Neural progenitor cell (in vitro differentiated cells): ENCODE measurements at places on chromosomes 12 and 14.

DNA sequence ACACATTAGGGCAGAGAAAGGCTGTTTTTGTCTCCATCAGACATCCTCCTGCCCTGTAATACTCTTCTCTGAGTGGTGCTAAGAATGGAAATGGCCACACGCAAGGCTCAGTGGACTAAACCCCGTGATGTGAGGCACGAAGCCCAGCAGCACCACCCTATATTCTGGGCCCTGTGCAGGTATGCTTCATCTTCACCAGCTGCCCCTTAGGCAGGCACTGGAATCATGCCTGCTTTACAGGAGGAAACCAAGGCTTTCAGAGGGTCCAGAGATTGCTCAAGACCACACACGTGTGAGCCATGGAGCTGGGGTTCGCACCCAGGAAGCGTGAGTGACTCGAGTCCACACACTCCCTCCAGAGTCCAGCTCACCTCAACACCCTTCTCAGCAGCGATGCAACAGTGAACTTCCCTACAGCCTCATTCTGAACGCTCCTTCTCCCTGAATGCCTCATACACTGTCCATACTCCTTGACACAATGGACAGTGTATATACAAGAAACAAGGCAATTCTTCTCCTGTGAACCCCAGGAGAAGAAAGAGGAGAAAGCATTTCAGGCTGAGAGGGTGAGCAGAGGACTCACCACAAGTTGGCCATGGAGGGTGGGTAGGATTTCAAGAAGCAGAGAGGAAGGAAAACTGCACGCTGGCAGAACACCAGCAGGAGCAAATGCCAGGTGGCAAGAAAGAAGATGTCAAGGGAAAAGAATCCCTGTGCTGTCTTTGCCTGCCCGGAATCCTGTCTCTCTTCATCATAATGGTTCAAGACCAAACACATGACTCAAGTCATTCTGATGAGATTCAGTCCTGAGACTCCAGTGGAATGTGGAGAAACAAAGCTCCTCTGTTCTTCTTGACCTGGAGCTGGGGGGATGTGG lies 39.1 kb downstream of the NT5DC3 start:
- no peak for DNase-seq

GRCh38 chr12:57868851-57869268 lies 22.3 kb upstream of the CTDSP2 start:
- peak; percentile 66 for DNase-seq

- no peak for DNase-seq
Observed at GRCh38 chr12:52319097-52319496, 2.1 kb downstream of the KRT83 start.

DNA sequence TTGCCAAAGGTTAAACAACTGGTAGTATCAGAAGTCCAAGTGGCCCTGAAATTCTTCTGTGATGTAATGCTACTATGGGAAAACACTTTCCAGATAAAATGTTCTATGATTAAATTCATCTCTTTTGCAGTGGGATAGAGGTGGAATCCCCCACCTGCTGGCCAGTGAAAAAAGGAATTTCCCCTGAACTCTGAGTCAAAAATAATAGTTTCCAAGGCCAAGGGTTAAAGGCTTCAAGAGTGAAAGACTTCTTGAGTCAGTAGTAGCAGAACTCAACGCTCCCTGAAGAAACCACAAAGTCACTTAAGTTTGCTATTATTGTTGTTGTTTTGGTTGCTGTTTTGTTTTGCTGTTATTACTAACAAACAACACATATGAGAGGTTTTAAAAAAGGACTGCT lies 330.8 kb downstream of the SOX5 start:
- DNase-seq = no peak

GRCh38 chr12:75944097-75944904 lies 87.3 kb downstream of the PHLDA1 start:
- no peak for DNase-seq

DNA sequence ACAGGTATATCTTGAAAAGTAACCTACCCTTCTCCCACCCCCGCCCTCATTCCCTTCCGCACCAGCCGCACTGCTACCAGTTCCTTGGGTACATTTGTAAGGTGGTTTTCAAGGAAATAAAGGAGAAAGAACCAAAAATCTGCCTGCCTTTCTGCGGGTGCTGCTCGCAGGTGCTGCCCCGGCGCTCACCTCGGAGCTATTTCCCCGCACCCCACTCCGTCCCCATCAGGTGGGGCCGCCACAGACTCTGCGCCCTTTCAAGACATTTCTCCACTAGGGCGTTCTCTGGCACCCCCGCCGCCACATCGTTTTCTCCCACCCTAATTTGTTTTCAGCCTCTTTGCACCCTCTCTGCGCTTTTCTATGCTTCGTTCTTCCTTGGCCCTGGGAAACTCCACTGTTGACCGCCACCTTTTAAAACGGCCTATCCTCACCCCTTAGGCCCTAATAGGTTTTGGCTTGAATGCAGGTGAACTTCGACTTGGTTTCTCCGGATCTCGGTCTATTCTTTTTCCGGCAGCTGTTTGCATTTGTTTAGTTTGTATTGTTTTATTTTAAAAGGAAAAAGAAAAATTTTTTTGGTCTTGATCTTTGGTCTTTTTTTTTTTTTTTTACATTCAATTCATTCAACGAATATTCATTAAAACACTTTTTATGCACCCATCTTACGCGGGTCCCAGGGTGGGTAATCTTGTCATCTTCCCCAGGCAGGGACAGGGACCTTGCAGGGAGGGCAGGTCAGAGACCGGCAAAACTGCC lies 3.0 kb downstream of the VSX2 start:
- DNase-seq = no peak

DNA sequence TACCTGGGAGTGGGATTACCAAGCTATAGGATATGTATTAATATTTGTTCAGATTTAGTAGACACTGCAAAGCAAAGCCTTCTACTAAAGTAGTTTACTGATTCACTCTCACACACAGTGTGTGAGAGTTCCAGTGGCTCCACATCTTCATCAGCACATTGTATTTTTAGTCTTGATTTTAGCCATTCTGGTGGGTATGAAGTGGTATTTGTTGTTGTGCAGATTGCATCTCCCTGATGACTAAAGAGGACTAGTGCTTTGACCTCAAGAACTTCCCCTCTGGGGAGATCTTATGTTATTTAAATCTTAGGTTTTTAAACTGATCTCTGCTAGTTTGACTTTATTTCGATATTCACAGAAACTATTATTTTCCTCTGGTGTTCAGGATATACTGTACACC lies 479.7 kb upstream of the RGS6 start:
- DNase-seq = no peak

GRCh38 chr12:104524034-104524832 lies 67.5 kb downstream of the CHST11 start:
- no peak for DNase-seq

DNA sequence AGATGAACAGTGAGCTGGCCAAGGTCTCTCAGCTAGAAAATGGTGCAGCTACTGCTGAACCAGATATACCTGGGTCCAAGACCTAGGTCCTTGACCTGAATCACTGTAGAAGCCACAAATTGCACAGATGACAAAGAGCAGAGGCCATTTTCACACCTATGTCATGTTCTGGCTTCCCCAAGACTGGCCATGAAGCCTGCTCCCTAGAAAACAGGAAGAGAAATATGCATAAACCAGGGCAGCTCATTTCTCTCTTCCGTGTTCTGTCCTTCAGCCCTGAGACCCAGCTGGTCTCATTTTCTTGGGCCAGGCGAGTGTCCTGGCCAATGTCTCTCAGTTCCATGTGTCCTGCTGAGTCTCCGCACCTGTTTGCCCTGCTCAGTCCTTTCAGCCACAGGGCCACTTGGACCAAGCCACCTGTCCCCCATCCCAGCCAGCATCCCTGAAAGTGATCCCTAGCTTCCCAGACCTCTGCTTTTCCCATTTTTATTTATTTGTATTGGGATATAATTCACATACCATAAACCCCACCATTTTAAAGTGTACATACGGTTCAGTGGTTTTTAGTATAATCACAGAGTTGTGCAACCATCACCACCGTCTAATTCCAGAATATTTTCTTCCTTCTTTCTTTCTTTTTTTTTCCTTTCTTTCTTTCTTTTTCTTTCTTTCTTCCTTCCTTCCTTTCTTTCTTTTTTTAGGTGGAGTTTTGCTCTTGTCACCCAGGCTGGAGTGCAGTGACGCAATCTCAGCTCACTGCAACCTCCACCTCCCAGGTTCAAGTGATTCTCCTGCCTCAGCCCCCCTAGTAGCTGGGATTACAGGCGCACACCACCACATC lies 27.0 kb downstream of the P2RX7 start:
- no peak for DNase-seq

GRCh38 chr12:18684430-18684829 lies 53.4 kb downstream of the PLCZ1 start:
- DNase-seq = no peak

DNA sequence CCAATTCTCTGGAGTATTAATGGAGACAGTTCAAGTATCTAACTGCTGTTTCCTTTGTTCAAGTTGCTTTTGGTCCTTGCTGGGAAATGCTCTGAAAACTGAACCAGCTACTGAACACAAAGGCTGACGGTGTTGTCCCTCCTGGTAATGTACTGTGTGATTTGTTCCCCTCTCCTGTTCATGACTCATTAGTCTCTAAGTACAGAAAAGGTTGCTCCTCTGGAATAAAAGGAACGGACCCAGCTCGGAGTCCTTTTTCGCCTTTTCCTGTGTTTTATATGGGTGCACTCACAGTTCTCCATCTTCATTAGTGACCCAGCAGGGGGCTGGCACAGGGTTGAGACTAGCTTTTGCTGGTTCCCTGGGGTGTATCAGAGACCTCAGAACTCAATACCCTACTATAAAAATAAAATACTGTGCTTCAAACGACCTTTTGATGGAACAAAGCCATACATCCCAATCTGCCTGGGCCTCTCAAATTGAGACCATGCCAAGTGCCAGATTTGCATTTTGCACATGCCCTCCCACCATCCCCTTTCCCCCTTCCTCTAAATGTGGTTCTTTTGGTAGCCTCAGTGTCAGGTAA lies 269.7 kb downstream of the RAD51B start:
- DNase-seq = peak; percentile 20

- no peak for DNase-seq
Observed at GRCh38 chr12:96510306-96510764, 21.0 kb downstream of the CFAP54 start.
